Trophoblast cell (in vitro differentiated cells and primary cell): ENCODE measurements at places on chromosomes 7 and 10.
A peak's percentile ranks its signal among the peaks of the same experiment; 100 is the strongest.

GRCh38 chr10:35855155-35855947, 213.3 kb upstream of the FZD8 start:
- no peaks in the 10 kb centered on the region for H3K4me1 ChIP-seq
- H3K36me3 ChIP-seq, result no peaks in the 10 kb centered on the region
- no peak overlapping the region for H3K27ac ChIP-seq
- H3K27me3 ChIP-seq, result no peaks in the 10 kb centered on the region
- no peak overlapping the region for H3K4me3 ChIP-seq

DNA sequence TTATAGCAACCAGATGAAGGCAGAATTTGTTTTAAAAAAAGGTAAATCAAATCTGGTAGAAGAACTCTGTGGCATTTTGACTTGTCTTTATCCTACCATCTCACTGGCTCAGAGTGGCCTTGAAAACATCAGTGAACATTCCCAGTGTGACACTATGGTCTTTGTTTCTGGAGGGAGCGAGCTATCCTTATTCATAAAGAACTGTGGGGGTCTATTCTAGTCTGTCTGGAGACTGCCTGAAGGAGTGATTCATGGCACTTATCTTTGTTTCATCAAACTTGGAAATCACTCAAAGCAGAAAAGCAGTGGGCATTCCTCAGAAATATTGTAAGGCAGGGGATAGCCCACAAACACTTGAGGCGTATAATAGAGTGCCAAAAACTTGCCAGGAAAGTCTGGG, 719.1 kb downstream of the PCDH15 start:
- no peak overlapping the region for H3K4me3 ChIP-seq
- peaks cover 2% of the 10 kb centered on the region for H3K4me1 ChIP-seq
- DNase-seq, result no peak
- peak overlapping the region; percentile 90 for H3K27ac ChIP-seq

GRCh38 chr10:79002336-79002735, 66.4 kb upstream of the ZMIZ1 start:
- no peaks in the 10 kb centered on the region for H3K36me3 ChIP-seq
- DNase-seq, result no peak
- no peaks in the 10 kb centered on the region for H3K4me1 ChIP-seq
- no peaks in the 10 kb centered on the region for H3K27me3 ChIP-seq
- no peak overlapping the region for H3K4me3 ChIP-seq
- no peak overlapping the region for H3K27ac ChIP-seq

DNA sequence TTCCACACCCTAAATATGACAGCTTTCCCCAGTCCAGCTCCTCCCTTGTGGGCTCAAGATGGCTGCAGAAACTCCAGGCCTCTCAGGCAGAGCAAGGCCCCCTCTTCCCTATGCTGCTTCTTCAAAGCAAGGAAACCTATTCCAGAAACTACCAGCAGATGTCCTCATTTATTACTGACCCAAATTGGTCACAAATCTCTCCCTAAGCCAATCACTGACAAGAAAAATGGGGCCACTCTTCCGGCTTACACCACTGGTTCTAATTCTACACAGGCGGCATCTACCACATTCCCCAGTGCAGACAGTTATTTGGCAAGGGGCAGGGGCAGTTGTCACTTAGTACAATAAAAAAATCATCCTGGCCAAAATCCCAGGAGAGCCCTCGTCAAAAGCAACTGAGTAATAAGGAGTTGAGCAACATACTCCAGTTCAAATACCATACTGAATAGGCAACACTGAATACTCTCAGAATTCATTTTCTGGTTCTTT, 150.4 kb downstream of the SFMBT2 start:
- no peak overlapping the region for H3K4me3 ChIP-seq
- H3K27me3 ChIP-seq, result no peaks in the 10 kb centered on the region
- H3K36me3 ChIP-seq, result no peaks in the 10 kb centered on the region
- peaks cover 4% of the 10 kb centered on the region for H3K4me1 ChIP-seq

- H3K4me1 ChIP-seq, result no peaks in the 10 kb centered on the region
- no peaks in the 10 kb centered on the region for H3K36me3 ChIP-seq
- no peaks in the 10 kb centered on the region for H3K27me3 ChIP-seq
- H3K27ac ChIP-seq, result no peak overlapping the region
- H3K4me3 ChIP-seq, result no peak overlapping the region
Observed at GRCh38 chr7:149881328-149882247, 7.8 kb downstream of the ATP6V0E2 start.

DNA sequence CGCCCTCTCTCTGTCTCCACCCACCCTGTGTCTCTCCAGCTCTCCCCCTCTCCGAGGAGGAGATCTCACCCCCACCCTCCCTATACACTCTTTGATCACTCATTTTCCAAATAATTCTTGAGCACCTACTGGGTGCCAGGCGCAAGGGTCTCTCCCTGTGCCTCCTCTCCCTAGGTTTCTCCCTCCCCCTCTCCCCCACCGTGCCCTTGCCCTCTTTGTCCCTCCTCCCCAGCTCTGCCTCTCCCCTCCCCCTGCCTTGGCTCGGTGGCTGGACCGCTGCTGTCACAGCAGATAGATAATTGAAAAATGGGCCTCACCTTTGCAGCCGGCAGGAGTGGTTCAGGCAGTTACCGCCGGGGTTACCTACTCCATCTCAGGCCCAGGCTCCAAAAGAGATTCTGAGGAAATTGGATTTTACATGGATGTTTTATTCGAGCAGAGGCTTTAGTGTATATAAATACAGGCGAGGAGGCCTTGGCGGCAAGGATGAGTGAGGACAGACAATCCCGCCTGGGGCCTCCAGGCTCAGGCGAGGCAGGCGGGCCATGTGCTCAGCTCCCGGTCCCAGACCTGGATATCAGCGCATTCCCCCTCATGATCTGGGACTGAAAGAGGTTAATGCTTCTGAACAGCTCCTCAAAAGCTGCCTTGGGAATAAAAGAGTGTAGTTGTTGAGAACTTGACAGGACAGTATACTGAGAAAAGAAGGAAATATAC, 60.8 kb upstream of the BTRC start:
- no peaks in the 10 kb centered on the region for H3K36me3 ChIP-seq
- H3K27ac ChIP-seq, result no peak overlapping the region
- DNase-seq, result no peak
- H3K4me1 ChIP-seq, result peaks cover 11% of the 10 kb centered on the region

GRCh38 chr10:104767745-104768144, 126.7 kb downstream of the SORCS3 start:
- H3K36me3 ChIP-seq, result no peaks in the 10 kb centered on the region
- H3K4me3 ChIP-seq, result no peak overlapping the region
- no peaks in the 10 kb centered on the region for H3K4me1 ChIP-seq
- no peak for DNase-seq

DNA sequence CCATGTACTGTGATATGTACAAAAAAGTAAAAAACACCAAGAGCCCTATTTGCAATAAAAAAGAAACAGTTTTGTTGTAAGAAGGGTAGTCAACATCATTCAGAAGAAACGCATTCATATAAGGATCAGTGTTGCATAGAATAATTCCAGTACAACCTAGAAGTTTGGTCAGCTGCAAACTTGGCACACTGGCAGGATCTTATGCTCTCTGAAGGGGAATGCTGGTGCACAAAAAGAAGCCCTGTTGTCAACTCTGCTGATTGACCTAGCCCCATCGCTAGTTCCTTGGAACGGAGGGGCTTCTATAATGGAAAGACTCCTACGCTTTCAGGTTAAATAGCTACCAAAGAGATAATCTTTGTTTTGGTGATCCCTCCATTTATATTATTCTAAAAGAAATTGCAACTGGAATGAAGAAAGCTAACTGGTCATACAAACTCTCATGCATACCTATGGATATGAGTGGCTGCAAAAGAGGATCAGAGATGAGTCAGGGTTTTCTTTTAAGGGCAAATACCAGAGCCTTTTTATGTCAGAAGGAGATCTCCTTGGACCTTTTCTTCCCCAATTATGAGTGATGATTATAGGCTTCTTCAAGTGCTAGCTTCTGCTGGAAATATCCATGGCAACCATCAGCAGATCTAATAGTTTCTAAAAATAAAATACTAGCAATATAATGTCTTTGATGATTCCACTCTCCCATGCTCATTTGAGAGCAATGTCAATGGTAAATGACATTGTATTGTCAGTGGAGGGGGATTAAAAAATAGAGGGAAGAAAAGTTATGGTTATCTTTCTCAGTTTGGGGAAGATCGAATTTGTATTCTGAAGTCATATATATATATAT, 312.4 kb upstream of the CACNA2D1 start:
- no peak overlapping the region for H3K4me3 ChIP-seq
- no peaks in the 10 kb centered on the region for H3K36me3 ChIP-seq
- H3K4me1 ChIP-seq, result no peaks in the 10 kb centered on the region

DNA sequence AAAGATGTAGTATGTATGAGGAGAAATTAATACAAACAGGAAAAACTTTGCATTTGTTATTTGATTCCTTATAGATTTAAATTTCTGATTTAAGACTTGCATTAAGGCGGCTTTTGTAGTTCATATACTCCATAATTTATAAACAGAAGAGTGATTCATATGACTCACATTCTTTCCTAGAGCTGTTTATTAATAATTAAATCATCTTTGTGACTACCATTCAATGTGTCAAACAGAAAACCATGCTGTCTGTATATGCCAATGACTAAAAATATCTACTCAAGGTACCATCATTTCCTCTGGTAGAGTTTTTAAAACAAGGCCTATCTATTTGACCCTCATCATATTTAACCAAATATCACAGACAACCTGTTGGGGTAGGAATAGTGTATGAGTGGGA, 501.7 kb downstream of the PARD3 start:
- H3K4me3 ChIP-seq, result no peak overlapping the region
- H3K27ac ChIP-seq, result no peak overlapping the region
- no peaks in the 10 kb centered on the region for H3K36me3 ChIP-seq

- peaks cover 3% of the 10 kb centered on the region for H3K4me1 ChIP-seq
- H3K27me3 ChIP-seq, result no peaks in the 10 kb centered on the region
- no peak overlapping the region for H3K4me3 ChIP-seq
- no peak for DNase-seq
- no peak overlapping the region for H3K27ac ChIP-seq
- no peaks in the 10 kb centered on the region for H3K36me3 ChIP-seq
Observed at GRCh38 chr10:88978463-88978862, 12.1 kb upstream of the FAS start.

GRCh38 chr10:34773636-34774630, 41.2 kb downstream of the PARD3 start:
- H3K4me1 ChIP-seq, result no peaks in the 10 kb centered on the region
- no peaks in the 10 kb centered on the region for H3K36me3 ChIP-seq
- no peak for DNase-seq
- no peak overlapping the region for H3K4me3 ChIP-seq
- H3K27me3 ChIP-seq, result no peaks in the 10 kb centered on the region

DNA sequence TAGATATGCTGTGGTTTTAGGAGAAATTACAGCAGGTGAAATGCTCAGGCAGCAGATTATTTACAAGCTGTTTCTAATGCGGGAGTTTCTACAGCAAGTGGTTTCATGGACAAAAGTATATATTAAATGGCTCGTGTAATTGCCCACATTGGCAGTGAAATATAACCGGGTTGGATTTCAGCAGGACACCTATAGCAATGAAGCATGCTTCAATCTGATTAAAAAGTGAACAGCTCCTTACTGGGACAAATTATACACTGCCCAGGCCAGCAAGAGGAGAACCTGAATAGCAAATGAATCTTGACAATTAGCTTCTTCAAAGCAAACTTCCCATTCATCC, 35.2 kb upstream of the LYZL1 start:
- no peak for DNase-seq
- peak overlapping the region; percentile 99 for H3K27ac ChIP-seq
- no peak overlapping the region for H3K4me3 ChIP-seq

GRCh38 chr7:151020231-151020630, 4.1 kb downstream of the ATG9B start:
- peaks cover 18% of the 10 kb centered on the region for H3K4me1 ChIP-seq
- no peak overlapping the region for H3K27ac ChIP-seq
- DNase-seq, result no peak
- H3K27me3 ChIP-seq, result peaks cover 15% of the 10 kb centered on the region
- no peak overlapping the region for H3K4me3 ChIP-seq

DNA sequence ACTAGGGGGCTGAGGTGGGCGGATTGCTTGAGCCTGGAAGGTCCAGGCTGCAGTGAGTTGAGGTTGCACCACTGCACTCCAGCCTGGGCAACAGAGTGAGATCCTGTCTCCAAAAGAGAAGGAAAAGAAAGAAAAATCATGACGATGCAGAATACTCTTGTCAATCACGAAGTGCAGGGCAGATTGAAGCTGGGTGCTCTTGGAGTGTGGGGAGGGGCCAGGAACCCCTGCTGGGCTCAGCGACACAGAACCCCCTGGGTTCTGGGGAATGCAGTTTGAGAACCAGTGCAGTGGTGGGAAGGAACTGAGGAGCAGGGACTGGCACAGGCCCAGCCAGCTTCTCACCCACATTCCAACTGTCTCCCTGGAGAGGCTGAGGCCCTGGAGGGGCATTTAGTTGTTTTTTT, 10.8 kb upstream of the INTS1 start:
- H3K4me1 ChIP-seq, result no peaks in the 10 kb centered on the region
- no peaks in the 10 kb centered on the region for H3K36me3 ChIP-seq
- no peak overlapping the region for H3K27ac ChIP-seq
- H3K27me3 ChIP-seq, result no peaks in the 10 kb centered on the region

- no peaks in the 10 kb centered on the region for H3K27me3 ChIP-seq
- DNase-seq, result no peak
Observed at GRCh38 chr7:133167300-133167699, 85.4 kb upstream of the CHCHD3 start.

GRCh38 chr7:67781841-67782240, 785.2 kb downstream of the TYW1 start:
- H3K4me3 ChIP-seq, result no peak overlapping the region
- no peak for DNase-seq
- H3K36me3 ChIP-seq, result no peaks in the 10 kb centered on the region
- no peaks in the 10 kb centered on the region for H3K27me3 ChIP-seq
- H3K27ac ChIP-seq, result no peak overlapping the region

DNA sequence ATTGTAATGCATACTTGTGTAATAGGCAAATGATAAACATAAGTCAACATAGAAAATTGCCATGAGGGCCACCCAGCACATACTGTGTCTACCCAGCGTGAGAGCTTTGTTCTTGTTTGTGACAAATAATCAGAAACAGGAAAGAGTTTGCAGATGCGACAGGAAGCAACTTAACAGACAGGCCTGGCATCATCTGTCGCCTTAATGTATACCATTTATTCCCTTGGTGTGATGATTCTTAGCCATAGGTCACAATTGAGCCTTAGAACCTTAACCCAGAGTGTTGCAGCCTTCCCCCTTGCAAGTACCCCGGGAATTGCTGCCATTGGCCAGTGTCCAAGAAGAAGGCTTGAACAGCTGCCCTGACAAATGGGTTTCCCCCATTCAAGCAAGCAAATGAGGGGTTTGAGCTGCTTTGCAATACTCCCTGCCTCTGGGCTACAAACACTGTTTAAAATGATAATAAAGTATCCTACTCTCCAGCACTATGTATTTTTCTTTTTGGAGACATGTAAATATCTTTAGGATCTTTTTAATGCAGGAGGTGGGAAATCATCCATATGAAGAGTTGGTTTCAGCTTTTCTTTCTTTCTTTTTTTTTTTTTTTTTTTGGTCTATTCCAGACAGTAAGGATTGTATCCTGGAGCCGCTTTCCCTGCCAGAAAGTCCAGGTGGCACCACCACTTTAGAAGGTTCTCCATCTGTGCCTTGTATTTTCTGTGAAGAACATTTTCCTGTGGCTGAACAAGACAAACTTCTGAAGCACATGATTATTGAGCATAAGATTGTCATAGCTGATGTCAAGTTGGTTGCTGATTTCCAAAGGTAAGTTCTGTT, 80.0 kb downstream of the ZNF277 start:
- DNase-seq, result no peak
- no peak overlapping the region for H3K4me3 ChIP-seq
- no peak overlapping the region for H3K27ac ChIP-seq
- H3K36me3 ChIP-seq, result no peaks in the 10 kb centered on the region
- H3K27me3 ChIP-seq, result no peaks in the 10 kb centered on the region
- no peaks in the 10 kb centered on the region for H3K4me1 ChIP-seq

- peak; percentile 37 for DNase-seq
- no peaks in the 10 kb centered on the region for H3K27me3 ChIP-seq
- H3K27ac ChIP-seq, result no peak overlapping the region
- H3K36me3 ChIP-seq, result peaks cover under 1% of the 10 kb centered on the region
- H3K4me3 ChIP-seq, result no peak overlapping the region
Observed at GRCh38 chr7:101442426-101443070, 79.9 kb downstream of the COL26A1 start.
